NCI-H2171 (cell line): ENCODE measurements at places on chromosomes 16 and 17.

DNA sequence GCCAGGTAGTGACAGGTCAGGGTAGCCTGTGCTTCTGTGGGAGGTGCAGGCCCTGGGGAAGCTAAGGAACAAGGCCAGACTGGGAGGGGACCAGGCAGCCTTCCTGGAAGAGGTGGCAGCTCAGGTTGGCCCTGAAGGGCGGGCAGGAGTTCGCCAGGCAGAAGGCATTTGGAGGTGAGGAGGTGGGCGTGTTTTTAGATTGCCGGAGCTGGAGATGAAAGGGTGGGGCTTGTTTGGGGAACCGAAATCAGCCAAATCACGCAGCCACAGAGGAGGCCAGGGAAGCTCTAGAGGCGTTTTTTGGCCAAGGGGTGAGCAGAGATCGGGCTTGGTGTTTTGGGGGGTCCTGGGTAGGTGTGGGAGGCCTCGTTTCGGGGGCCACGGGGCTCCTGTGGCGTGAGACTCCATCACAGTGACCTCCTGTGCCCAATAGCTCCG, 7.6 kb downstream of the ADCY7 start:
- no peak for DNase-seq

DNA sequence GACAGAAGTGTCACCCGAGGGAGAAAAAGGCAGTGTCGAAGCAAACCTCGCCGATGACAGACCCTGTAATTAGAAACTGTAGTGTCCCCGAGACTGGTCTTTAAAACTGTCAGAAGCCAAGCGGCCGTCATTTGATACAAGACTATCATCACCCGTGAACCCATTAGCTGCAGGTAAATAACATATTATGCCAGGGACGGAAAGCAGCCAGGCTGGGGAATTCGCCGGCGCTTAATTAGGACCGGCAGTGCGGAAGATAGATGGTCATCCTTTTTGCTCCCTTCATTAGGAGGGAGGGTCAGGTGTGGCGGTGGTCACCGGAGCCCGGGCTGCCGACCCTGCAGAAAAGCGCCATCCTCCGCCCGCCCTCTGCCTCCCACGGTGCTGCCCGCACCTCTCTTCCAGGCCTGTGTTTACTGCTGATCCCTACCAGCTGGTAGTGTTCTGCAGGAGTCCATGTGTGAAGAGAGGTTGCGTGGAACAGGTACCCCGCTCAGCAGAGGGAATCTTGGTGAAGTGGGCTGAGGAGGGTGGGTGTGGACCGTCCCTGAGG, 109.4 kb upstream of the GSE1 start:
- DNase-seq, result no peak

DNA sequence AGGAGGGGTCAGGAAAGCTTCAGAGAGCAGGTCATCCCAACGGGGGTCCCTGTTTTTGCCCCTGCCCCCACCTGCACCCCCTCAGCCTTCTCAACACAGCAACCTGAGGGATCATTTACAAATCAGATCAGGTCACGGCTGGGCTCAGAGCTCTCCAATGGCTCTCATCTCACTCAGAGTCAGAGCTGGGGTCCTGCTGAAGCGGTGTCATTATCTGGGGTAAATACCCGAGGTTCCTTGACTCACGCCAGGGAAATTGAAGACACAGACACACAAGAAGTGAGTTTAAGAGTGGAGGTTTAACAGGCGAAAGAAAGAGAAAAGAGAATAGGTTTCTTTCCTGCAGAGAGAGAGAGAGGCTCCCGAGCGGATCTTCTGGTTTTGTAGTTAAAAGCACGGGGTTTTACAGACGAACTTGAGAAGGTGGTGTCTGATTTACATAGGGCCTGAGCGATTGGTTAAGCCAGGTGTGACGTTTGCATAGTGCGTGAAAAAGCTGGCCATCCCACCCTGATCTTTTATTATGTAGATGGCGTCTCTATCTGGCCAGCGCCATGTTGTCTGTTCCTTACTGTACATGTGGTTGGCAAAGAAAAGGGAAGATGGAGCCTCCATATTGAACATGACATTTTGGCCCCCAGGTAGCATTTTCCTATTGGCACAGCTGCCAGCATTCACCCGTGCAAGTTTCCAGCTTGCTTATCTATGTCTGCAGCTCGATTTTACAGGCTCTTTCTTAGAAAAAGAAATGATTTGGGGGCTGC, 51.4 kb downstream of the WSB1 start:
- DNase-seq, result no peak

GRCh38 chr16:88408561-88409142, 25.9 kb downstream of the ZNF469 start:
- no peak for DNase-seq

- DNase-seq, result no peak
These were observed 1.8 kb upstream of the NOTUM start for GRCh38 chr17:81962499-81963441.

DNA sequence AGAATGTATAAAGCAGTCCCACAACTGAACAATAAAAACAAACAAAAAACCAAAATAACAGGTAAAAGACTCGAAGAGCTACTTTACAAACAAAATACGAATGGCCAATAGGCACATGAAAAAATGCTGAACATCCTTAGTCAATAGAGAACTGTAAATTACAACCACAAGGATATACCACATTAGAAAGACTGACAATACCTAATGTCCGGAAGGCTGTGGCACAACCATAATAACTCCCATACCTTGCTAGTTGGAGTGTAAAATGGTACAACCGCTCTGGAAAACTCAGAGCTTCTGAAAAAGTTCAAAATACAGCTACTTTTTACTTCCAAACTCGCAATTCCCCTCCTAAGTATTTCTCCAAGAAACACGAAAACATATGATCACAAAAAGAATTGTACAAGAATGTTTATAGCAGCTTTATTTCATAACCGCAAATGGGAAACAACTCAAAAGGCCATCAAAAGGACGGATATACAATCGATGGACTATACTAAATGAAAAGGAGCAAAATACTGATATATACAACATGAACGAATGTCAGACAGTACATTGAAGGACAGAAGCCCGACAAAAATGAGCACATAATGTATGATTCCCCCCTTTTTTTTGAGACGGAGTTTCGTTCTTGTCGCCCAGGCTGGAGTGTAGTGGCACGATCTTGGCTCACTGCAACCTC, 2.3 kb downstream of the TP53 start:
- DNase-seq, result no peak

DNA sequence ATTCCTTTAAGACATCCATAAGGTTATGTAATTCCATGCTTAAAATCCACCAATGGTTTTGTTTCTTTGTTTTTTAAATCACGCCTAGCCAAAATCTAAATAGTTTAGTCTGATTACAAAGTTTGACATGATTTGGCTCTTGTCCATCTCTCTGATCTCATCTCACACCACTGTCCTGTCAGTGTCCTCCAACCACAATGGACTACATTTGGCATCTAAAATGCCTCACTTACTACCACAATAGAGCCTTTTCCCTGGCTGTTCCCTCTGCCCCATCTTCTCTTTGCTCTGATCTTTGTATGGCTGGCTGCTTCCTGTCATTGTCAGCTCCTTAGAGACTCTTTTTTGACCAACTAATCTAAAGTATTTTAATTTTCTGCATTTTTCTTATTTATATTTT, 157.2 kb downstream of the MYO1D start:
- DNase-seq, result no peak

- no peak for DNase-seq
These were observed 71.6 kb downstream of the GPR139 start for GRCh38 chr16:20001856-20002707.

- no peak for DNase-seq
These were observed 121.6 kb upstream of the SMURF2 start for GRCh38 chr17:64783556-64784352.
